Activated T-helper 1 cell treated with Interleukin-2 at 50 U/mL for 16 hours (primary cell): ENCODE measurements at places on chromosomes 7 and 10.

- no peak for DNase-seq
Observed at GRCh38 chr10:46326066-46326465, 39.3 kb downstream of the ANTXRL start.

- DNase-seq = peak; percentile 35
Observed at GRCh38 chr10:24952707-24953645, 570 bp upstream of the PRTFDC1 start.

GRCh38 chr10:97508342-97508741, 9.6 kb downstream of the UBTD1 start:
- DNase-seq = no peak

GRCh38 chr7:100430493-100431285, 1.1 kb downstream of the MEPCE start:
- DNase-seq = no peak
